Activated T-cell treated with anti-CD3 and anti-CD28 coated beads, Interleukin-2, amount 50 U/mL, for 72 hours (primary cell): ENCODE measurements at places on chromosomes 7 and 10. TPM values are rescaled to one million over a fixed set of nuclear protein-coding genes. Genes with fewer than 3 reads are reported as not detected.

Gene PDE6C
- not detected for total RNA-seq

GRCh38 chr7:156999958-157000726 lies 10.3 kb downstream of the MNX1 start:
- no peak for DNase-seq

DNA sequence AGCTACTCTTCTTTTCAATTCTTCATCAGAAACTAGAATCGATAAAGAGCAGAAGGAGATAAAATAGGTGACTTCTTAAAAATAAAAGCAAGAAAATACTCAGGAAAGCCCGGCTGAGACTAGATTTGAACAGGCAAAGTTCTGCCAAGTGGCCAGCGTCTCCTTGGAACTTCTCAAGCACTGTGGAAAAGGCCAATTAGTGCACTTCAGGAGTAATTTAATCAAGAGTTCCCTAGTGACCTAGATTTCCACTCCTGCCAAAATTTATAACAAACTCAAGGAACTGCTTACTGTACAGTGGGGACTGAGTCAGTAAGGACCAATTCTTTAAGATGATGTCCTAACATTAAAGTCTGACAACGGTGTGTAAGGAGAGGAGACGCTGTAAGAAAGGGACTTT lies 57.3 kb downstream of the CHCHD3 start:
- DNase-seq: no peak

Gene GTF2IRD2
- 4.4 TPM for total RNA-seq

Gene EBF3
- total RNA-seq: not detected

DNA sequence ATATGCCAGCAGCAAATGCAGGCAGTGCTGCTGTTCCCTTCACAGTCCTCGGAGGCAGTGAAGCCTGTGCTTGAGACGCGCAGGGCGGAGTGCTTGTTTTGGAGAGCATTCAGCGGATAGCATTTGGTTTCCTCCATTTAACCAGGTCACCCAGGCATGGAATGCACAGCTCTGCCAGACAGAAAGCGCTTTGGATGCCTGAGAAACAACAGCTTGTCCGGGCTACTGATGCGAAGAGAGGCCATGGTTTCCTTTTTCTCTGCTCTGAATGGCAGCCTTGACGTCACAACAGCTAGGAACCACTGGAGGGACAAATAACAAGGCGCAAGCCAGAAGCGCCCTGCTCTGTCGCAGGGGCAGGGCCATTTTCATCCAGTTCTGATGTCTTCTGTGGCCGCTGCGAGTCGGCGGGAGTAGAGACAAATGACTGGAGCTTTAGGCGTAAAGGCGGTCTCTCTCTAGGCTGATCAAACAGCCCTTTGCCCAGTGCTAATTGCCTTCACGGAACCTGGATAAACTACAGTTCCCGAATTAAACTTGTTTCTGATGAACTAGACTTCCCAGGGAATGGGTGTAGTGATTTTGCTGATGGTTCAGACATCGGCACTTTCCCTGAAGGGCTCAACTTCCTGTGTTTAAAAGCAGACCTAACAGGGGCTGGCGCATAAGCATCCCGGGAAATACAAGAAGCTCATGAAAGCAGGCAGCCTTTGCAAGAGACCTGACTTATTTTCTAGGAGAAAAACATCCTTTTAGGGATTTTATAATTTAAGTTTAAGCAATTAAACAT lies 187.6 kb upstream of the KLF14 start:
- DNase-seq: no peak
